Stimulated activated CD8-positive, alpha-beta memory T cell treated with anti-CD3 and anti-CD28 coated beads, Interleukin-4, amount 100 ng/mL, for 4 hours (primary cell): ENCODE measurements at places on chromosomes 3 and 15.

- no peak for DNase-seq
These were observed 16.4 kb downstream of the PIK3CB start for GRCh38 chr3:138818185-138818860.

DNA sequence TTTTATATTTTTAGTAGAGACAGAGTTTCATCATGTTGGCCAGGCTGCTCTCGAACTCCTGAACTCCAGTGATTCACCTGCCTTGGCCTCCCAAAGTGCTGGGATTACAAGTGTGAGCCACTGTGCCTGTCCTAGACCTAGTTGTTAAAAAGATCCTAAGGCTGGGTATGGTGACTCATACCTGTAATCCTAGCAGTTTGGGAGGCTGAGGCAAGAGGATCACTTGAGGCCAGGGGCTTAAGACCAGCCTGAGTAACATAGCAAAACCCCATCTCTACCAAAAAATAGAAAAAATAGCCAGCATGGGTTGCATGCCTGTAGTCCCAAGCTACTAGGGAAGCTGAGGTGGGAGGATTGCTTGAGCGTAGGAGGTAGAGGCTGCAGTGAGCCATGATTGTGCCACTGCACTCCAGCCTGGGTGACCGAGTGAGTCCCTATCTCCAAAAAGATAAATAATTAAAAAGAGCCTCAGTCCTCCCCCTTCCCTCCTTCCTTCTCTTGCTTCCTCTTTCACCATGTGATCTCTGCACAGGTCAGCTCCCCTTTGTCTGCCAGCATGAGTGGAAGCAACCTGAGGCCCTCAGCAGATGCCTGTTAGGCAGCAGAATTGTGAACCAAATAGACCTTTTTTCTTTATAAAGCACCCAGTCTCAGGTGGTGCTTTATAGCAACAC lies 9.8 kb upstream of the FNDC3B start:
- DNase-seq: no peak

- no peak for DNase-seq
These were observed 16.2 kb upstream of the HERC1 start for GRCh38 chr15:63849906-63850305.

DNA sequence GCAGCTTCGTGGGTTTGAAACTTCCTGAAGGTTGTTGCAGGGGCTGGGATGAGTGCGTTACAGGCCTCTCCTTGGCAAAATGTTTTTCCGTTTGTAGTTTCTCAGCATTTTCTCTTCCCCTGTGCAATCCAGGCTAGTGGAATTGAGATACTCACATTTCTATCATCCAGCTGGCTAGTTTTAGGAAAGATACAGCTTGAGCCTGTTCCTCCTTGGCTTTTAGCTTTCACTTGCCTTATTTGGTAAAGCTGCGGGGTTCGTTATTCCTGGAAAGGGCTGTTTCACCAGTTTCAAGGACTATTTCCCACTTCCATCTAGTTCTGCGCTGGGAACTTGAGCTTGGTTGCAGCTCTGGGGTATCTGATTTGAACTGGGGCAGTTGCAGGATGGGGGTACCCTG lies 90.3 kb downstream of the ITPR1 start:
- no peak for DNase-seq

GRCh38 chr15:79724312-79724711 lies 172.5 kb downstream of the MTHFS start:
- no peak for DNase-seq

- no peak for DNase-seq
These were observed 309.8 kb downstream of the VPS13C start for GRCh38 chr15:61750271-61751084.

GRCh38 chr3:194379651-194380050 lies 10.1 kb upstream of the LRRC15 start:
- DNase-seq: no peak

DNA sequence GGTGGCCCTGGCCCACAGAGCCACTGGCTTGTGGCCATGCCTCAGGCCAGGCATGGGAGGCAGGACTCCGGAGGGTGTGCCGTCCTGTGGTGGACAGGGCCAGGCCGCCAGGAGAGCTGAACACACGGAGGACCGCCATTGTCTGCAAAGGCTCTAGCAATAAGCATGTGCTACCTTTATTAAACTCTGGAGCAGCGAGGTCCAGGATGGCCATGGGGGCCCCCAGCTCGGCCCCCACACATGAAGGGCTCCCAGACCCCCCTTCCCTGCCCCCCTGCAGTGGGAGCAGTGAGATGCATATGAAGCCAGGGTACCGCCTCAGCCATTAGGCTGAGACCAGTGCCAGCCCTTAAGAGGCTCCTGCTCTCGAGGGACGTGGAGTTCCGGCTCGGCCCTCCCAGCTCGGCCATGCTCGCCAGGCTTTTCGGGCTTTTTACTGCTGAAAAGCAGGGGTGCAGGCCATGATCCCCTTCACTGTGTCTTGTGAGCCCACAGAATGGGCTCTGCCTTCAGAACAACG lies 2.7 kb downstream of the AMIGO3 start:
- no peak for DNase-seq

- no peak for DNase-seq
These were observed 58.2 kb downstream of the HEG1 start for GRCh38 chr3:124997303-124998246.
